Endothelial cell of umbilical vein (primary cell): ENCODE measurements at places on chromosomes 2 and 18. TPM values are rescaled to one million over a fixed set of nuclear protein-coding genes. Genes with fewer than 3 reads are reported as not detected.
A peak's percentile ranks its signal among the peaks of the same experiment; 100 is the strongest.

DNA sequence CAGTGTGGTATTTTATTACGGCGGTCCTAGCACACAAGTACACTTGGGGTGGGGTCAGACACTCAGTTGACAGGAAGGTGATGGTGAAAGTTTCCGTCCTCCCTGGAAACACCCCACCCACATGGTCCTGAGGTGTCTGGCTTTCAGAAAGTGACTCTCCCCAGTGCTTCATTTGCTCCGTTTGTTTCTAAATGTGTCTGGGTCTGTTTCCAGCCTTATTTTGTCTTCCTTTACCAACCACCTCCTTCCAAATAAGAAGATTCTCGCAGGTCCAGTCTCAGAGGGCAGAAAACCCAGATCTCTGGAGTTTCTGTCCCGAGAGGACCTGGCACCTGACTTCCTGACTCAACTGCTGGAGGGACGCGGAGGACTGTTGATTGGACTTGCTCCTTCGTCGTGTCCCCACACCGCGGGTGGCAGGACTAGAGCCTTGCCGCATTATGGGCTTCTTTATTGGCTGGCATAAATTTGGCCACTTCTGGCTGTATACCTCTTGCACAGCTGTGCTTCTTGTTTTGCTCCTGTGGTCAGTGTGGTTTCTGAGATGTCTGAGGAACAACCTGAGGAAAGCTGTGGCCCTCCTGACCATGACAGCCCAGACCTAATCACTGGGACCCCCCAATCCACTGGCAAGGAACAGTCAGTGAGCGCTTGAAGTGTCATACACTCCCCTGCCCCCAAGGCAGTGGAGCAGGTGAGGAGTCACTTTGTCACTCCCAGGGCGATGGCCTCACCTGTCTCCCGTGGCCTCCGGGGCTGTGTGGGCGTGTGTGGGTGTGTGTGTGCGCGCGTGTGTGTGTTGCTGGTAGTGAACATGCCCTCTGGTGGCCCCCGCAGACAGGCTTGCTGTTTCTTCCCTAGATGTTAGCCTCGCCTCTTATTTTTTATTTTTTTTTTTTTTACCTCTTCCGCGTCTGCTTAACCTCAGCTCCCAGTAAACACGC is 45.6 kb downstream of the MEX3C start:
- no peaks in the 10 kb centered on the region for H3K36me3 ChIP-seq
- no peak overlapping the region for H3K27ac ChIP-seq
- no peaks in the 10 kb centered on the region for H3K4me1 ChIP-seq
- H3K4me3 ChIP-seq, result no peak overlapping the region
- DNase-seq, result no peak
- no peaks in the 10 kb centered on the region for H3K27me3 ChIP-seq

- no peaks in the 10 kb centered on the region for H3K36me3 ChIP-seq
- H3K4me3 ChIP-seq, result no peak overlapping the region
- peaks cover 2% of the 10 kb centered on the region for H3K27me3 ChIP-seq
- DNase-seq, result no peak
- H3K27ac ChIP-seq, result no peak overlapping the region
Observed at GRCh38 chr2:41873102-41874031, 174.5 kb upstream of the PKDCC start.

DNA sequence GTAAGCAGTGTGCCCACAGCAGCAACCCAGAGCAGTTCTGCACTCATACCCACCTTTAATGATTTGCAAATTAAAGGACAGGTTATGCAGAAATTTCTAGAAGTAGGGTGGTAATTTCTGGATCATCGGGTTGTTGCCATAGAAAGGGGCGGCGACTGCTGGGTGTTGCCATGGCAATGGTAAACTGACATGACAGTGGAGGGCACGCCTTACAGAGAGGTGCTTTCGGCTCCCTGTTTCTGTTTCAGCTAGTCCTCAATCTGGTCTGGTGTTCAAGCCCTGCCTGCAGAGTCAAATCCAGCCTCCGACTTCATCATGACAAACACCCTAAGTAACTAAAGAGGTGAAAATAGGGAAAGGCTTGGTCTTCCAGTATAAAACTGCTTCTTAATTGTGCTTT is 667.7 kb downstream of the SOCS6 start:
- no peak overlapping the region for H3K4me3 ChIP-seq
- no peak overlapping the region for H3K27ac ChIP-seq
- no peaks in the 10 kb centered on the region for H3K36me3 ChIP-seq
- DNase-seq, result no peak
- H3K27me3 ChIP-seq, result no peaks in the 10 kb centered on the region

- H3K4me3 ChIP-seq, result no peak overlapping the region
- no peaks in the 10 kb centered on the region for H3K4me1 ChIP-seq
- no peaks in the 10 kb centered on the region for H3K27me3 ChIP-seq
- DNase-seq, result no peak
- no peaks in the 10 kb centered on the region for H3K36me3 ChIP-seq
- H3K27ac ChIP-seq, result no peak overlapping the region
Observed at GRCh38 chr2:95278637-95279225, 4.5 kb downstream of the PROM2 start.

DNA sequence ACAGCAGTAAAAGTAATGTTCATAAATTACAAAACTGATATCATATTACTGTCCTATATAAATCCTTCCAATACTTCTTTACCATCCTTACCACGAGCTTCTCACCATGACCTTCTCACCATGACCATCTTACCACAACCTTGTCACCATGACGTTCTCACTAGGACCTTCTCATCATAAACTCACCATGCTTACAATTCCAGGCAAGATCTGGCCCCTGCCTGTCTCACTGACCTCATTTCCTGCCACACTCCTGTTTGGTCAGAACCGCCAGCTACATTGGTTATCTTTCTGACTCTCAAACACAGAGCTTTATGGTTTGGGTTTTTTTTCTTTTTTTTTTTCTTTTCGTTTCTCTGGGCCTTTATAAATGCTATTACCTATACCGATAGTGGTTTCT is 827.6 kb downstream of the RNF144A start:
- no peaks in the 10 kb centered on the region for H3K27me3 ChIP-seq
- no peaks in the 10 kb centered on the region for H3K4me1 ChIP-seq
- no peak overlapping the region for H3K27ac ChIP-seq
- no peak overlapping the region for H3K4me3 ChIP-seq
- H3K36me3 ChIP-seq, result no peaks in the 10 kb centered on the region

DNA sequence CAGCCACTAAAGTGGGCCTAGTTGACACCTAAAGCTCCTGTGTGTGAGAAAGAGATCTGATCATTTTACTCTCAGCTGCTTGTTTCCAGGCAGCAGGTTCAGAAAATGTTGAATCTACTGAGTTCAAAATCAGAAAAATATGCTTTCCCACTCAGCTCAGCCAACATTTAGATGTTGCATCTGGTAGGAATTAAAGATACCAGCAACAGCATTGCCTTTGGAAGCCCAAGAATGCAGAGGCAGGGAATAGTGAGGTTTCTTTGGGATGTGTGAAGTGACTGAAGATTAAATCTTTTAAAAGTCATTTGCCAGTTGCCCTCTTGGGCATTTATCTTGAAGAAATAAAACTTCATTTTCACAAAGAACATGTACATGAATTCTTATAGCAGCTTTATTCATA is 33.9 kb upstream of the DOCK10 start:
- H3K4me1 ChIP-seq, result no peaks in the 10 kb centered on the region
- no peak overlapping the region for H3K4me3 ChIP-seq
- H3K27ac ChIP-seq, result no peak overlapping the region
- H3K36me3 ChIP-seq, result no peaks in the 10 kb centered on the region
- peaks cover 5% of the 10 kb centered on the region for H3K27me3 ChIP-seq

DNA sequence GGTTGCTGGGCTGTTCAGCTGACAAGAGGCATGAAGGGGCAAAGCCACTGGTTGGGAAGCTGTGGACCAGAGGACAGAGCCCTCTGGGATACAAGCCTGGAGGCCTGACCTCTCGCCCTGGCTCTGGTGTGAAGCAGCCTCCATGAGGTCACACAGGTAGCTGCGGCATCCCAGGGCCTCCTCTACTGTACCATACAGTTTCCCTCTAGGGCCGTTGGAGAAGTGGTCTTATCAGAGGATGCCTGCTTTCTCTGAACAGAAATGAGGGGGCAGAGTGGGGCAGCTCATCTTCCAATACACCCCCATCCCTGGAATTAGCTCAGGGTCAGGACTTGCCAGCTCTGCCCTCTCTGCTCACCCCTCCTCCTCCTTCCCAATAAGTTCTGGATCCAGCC is 135.1 kb upstream of the SMAD2 start:
- H3K4me1 ChIP-seq, result no peaks in the 10 kb centered on the region
- H3K27me3 ChIP-seq, result peaks cover 2% of the 10 kb centered on the region
- no peaks in the 10 kb centered on the region for H3K36me3 ChIP-seq
- no peak overlapping the region for H3K27ac ChIP-seq
- no peak for DNase-seq
- no peak overlapping the region for H3K4me3 ChIP-seq

DNA sequence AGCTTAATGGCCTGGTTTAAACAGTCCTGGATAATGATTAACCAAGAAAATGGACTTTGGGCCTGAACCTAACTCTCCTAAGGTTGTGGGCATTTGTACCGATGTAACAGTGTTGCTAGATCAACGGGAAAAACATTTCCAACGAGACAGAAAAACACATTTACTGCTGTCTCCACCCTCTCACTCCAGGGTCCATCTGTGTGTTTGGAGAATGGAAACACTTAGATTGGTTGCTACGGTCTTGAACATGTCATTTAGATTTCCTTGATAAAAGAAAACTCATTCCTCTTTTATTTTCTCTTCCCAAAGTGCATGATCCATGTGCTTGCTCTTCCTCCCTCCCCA is 88.0 kb downstream of the SOCS6 start:
- no peaks in the 10 kb centered on the region for H3K36me3 ChIP-seq
- H3K27me3 ChIP-seq, result no peaks in the 10 kb centered on the region
- DNase-seq, result no peak
- H3K27ac ChIP-seq, result no peak overlapping the region

DNA sequence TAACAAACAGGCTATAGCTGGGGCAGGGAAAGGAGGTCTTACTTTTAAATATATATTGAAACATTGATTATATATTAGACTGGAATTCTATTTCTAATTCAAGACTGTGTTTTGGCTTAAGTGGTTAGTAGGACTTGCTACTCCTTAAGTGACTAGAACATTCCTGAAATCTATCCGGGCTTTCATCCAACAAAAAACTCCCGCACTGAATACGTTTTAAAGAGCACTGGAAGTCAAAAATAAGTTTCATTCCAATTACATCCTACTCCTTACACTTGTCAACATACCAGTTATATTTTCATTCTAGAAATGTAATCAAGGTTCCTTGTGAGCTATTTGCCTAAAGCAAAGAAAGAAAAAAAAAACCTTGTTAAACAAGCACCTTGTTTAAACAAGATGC is 204.6 kb downstream of the SP3 start:
- H3K36me3 ChIP-seq, result no peaks in the 10 kb centered on the region
- no peaks in the 10 kb centered on the region for H3K4me1 ChIP-seq
- DNase-seq, result no peak
- no peak overlapping the region for H3K27ac ChIP-seq
- H3K27me3 ChIP-seq, result peaks cover 3% of the 10 kb centered on the region

- H3K4me1 ChIP-seq, result peaks cover 51% of the 10 kb centered on the region
- no peak overlapping the region for H3K4me3 ChIP-seq
- H3K27ac ChIP-seq, result peak overlapping the region; percentile 79
- no peaks in the 10 kb centered on the region for H3K36me3 ChIP-seq
- peak; percentile 34 for DNase-seq
Observed at GRCh38 chr2:177171418-177171865, 41.2 kb upstream of the HNRNPA3 start.

APCDD1 gene
- 0.35 and 0.95 TPM in 2 replicates for total RNA-seq

MYCN gene
- 3.6 and 6.8 TPM in 2 replicates for total RNA-seq

IL37 gene
- total RNA-seq, result not detected in 2 replicates

CFAP53 gene
- total RNA-seq, result 0.16 and 0.18 TPM in 2 replicates

DLX1 gene
- not detected in 2 replicates for total RNA-seq

ERMN gene
- not detected in 2 replicates for total RNA-seq

RSAD2 gene
- total RNA-seq, result 0.09 and 0.18 TPM in 2 replicates
